ENCODE measurements at places on chromosomes 2 and 18. TPM values are rescaled to one million over a fixed set of nuclear protein-coding genes. Genes with fewer than 3 reads are reported as not detected.

LDLRAD4 gene
- polyA plus RNA-seq = 11.2 TPM

- no peak for DNase-seq
Measured at GRCh38 chr18:70366670-70367069, 77.8 kb downstream of the SOCS6 start.

- DNase-seq = peak; percentile 81
Measured at GRCh38 chr2:61905372-61906185, at the start of gene COMMD1. TSS of gene COMMD1 (plus strand) at chr2:61905674. CDS start at chr2:61905679, 5 bp downstream.

HTR2B gene
- not detected for polyA plus RNA-seq

AGAP1 gene
- 27.6 TPM for polyA plus RNA-seq

RAX gene
- 0.21 TPM for polyA plus RNA-seq

- DNase-seq = no peak
Measured at GRCh38 chr2:199317646-199318045, 140.1 kb downstream of the SATB2 start.

LHCGR gene
- polyA plus RNA-seq = 0.23 TPM

GRCh38 chr2:56128235-56128634, 55.6 kb upstream of the CCDC85A start:
- DNase-seq = no peak

SLC4A5 gene
- polyA plus RNA-seq = 1.7 TPM

GRCh38 chr18:22422909-22423548, 5.3 kb upstream of the CTAGE1 start:
- DNase-seq = no peak

DNA sequence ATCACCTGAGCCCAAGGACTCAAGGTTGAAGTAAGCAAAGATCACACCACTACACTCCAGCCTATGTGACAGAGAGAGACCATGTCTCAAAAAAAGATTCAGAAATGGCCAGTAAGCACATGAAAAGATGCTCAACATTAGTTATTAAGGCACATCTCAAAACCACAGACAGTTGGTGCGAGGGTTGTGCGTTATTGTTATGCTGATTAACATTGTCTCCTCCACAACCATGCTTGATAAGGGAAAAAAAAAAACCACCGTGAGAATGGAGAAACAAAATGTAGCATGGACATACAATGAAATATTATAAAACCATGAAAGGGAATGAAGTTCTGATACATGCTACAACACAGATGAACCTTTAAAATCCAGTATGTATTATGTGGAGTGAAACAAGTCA, 27.3 kb downstream of the MOB4 start:
- no peak for DNase-seq

GRCh38 chr2:7377916-7378569, 460.8 kb downstream of the RNF144A start:
- peak; percentile 28 for DNase-seq

DNA sequence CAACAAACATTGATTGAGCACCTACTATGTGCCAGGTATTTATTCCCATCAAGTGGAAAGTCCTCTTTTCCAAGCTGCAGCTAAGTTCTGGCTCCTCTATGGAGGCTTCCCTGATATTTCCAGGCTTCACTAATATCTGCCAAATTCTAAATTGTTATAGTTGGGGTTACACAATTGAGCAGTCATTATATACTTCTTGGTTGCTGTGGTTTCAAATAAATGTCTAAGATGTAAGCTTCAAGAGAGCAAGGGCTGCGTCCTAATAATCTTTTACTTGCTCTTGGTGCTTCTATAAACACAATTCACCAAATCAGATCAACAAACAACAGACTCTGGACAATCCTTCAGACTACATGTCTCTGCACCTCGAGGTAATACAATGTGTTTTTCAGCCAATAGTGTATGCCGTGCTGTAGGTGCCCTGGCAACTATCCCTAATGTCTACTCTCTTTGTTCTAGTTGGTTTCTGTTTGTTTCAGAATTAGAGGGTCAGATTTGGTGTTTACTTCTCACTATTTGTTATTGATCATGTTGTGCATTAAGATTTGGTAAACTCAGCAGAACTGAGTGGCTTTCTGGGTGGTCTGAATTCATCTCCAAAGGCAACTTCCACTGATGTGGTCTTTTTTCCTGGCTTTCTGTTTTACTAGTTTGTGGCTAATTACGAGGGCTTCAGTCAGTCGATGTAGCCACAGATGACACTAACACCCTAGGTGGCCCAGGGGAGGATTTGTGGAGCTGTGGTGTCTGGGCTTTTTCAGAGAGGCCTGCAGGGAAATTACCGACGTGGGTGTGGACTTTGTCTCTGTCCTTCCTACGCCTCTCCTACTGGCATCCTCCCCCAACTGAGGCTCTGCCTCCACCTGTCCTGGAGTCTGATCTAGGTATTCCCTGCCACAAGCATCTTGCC, 50.4 kb downstream of the CDCA7 start:
- no peak for DNase-seq
